Caki2 (cell line): ENCODE measurements at places on chromosomes 13 and 19. TPM values are rescaled to one million over a fixed set of nuclear protein-coding genes. Genes with fewer than 3 reads are reported as not detected.

- DNase-seq: no peak
Observed at GRCh38 chr13:30857018-30857417, 49.1 kb upstream of the MEDAG start.

DNA sequence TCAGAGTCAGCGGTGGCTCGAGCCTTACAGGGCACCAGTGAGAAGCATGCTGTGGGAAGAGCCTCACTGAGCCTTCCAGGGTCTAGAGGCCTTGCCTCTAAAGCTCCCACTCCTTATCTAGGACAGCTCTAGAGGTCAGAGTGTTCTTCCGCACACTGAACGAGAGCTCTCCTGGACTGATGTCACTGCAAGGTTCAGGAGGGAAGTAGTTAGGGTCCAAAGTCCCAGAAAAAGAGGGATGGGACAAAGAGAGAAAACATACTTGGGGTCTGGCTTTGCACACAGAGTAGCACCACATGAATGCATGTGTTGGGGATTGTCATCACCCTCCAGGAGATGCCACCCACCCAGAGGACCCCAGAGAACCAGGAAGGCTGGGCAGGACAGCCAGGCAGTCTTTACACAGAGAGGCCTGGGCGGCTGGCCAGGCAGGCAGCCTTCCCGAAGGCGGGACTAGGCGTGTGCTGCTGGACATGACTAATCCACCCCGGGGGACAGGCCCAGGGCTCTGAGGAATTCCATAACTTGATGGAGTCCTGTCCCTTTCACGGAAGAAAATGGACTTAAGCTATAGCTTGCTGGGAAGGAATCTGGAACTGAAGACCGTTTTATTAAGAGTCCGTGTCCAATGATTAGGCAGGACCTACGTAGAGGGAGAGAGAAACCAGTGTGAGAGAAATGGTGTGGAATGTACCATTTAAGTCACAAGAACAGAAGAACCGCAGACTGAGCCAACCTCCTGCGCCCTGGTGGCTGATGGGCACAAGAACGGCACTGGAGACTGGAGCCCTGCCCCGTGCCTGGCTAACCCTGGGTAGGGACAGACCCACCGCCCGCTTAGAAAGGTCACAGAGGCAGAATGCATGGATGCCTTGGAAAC lies 16.6 kb upstream of the EPHX3 start:
- peak; percentile 77 for DNase-seq

DNA sequence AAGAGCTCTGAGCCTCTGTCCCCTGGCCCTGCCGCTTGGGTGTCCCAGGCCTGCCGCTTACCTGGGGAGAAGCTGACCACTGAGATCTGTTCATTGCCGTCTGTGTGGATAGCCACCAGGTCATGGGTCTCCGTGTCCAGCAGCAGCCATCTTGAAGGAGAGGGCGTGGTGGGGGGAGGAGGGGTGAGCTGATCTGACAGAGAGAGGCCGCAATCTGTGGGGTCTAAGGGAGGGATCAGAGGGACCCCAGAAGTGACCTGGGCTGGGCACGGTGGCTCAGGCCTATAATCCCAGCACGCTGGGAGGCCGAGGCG lies 14.6 kb upstream of the GPR4 start:
- DNase-seq: no peak

- DNase-seq: no peak
Observed at GRCh38 chr19:48591021-48591420, 15.5 kb upstream of the SPACA4 start.

DNA sequence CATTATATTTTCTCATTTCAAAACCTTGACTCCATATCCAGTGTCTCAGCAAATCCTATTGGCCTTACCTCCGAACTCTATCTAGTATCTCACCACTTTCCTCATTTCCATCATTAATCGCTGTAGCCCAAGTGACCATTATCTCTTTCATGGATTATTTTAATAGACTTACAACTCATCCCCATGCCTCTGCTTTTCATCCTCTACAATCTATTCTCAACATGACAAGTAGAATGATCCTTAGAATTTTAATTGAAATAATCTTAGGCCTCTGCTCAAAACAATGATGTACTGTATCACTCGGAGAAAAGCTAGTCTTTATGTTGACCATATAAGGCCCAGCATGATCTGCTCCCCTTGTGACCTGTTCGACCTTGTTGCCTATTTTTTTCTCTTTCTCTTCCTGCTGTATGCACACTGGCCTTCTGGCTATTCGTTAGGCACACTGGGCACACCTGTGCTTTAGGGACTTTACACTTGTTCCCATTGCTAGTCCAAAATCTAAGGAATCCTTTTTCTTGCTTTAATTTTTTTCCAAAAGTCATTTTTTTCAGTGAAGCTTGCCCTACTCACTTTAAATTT lies 21.4 kb downstream of the DNAJC15 start:
- no peak for DNase-seq

- no peak for DNase-seq
Observed at GRCh38 chr13:52933547-52934210, 85.2 kb upstream of the PCDH8 start.

DNA sequence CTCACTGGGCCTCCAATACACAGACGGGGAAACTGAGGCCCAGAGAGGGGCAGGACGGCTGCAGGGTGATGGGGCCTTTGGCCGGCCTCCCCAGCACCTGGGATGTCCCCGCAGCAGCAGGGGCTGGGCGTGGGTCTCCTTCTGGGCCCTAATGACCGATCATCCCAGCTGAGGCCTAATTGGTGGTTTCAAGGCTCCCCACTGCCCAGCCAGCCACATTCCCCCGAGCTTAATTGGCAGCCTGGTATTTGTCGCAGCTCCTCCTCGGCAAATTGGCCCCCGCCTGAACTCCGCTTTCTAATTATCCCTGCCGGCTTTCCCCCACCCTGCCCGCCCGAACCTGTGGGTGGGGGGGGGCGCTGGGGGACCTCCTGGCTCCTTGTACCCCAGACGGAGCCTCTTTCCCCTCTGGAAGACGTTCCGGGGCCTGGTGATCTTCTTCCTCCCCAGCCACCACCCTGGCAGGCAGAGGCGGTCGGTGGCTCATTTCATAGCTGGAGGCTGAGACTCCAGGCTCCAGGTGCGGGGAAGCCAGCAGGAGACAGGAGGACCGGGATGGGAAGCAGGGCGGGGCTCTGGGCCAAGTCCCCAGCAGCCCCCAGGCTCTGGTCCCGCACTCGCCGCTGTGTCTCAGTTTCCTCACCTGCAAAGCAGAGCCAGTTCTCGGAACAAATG lies 27.2 kb upstream of the WDR18 start:
- no peak for DNase-seq

GRCh38 chr13:66655847-66656454 lies 574.2 kb downstream of the PCDH9 start:
- DNase-seq: no peak

GRCh38 chr13:101399365-101399764 lies 16.9 kb downstream of the NALCN start:
- no peak for DNase-seq

DNA sequence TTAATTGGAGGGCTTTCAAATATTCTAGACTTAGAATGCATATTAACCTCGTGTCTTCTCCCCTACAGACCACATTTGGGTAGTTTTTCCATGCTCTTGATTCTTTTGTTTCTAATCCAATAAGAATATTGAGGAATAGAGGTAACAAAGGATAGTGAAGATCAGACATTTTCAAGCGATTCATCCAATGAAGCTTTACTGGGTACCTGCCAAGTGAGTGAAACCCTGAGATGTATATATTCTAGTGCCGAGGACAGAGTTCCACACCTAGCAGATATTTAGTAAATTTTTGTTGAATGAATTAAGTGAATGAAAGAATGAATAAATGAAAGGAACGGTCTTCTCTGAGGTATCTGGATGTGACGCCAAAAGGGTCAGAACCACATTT lies 442 bp upstream of the RFC3 start:
- DNase-seq: no peak

- no peak for DNase-seq
Observed at GRCh38 chr13:94987081-94987480, 274.7 kb upstream of the SOX21 start.

DNA sequence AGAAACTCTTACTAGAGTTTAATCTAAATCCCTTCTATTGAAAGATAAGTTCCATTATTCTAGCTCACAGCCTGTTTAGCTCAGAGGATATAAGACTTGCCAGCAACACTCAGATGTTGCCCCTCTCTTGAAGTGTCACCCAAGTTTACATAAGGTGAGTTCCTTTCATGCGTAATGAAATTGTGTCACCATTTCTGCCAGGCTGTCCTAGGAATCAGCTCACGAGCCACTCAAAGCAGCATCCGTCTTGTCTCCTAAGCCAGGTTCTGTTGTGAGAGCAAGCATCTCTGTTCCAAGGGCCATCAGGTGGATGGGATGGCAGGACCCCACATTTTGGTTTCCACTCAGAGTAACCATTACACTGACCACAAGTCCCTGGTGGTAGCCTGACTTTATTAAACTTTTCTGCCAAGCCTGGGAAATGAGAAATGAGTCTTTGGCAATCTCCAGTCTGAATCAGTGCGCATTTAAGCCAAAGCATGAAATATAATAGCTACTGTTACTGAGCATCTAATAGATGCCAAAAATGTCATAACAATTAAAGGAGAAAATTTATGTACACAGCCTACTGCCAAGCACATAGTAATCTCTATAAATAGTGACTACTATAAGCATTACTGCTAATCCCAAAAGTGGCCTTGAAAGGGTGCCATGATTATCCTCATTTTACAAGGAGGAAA lies 179.6 kb upstream of the MIR17HG start:
- DNase-seq: no peak

GRCh38 chr13:59447031-59447430 lies 716.7 kb downstream of the DIAPH3 start:
- no peak for DNase-seq

- DNase-seq: no peak
Observed at GRCh38 chr13:102367836-102368235, 34.0 kb downstream of the FGF14 start.

DNA sequence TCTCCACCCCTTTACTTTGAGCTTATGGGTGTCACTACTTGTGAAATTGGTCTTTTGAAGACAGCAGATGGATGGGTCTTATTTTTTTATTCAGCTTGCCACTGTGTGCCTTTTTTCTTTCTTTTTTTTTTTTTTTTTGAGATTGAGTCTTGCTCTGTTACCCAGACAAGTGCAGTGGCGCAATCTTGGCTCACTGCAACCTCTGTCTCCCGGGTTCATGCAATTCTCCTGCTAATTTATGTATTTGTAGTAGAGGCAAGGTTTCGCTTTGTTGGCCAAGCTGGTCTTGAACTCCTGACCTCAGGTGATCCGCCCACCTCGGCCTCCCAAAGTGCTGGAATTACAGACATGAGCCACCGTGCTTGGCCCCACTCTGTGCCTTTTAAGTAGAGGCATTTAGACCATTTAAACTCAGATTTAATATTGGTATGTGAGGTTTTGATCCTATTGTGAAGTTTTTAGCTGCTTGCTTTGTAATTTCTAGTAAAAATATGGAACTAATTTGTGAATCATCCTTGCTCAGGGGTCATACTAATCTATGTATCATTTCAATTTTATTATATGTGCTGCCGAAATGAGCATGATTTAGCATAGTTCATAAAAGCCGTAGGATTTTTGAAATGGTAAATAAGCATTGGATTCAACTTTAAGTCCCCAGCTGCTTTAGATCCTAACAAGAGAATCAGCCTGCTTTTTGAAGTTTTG lies 584.5 kb downstream of the SLITRK1 start:
- no peak for DNase-seq

DNA sequence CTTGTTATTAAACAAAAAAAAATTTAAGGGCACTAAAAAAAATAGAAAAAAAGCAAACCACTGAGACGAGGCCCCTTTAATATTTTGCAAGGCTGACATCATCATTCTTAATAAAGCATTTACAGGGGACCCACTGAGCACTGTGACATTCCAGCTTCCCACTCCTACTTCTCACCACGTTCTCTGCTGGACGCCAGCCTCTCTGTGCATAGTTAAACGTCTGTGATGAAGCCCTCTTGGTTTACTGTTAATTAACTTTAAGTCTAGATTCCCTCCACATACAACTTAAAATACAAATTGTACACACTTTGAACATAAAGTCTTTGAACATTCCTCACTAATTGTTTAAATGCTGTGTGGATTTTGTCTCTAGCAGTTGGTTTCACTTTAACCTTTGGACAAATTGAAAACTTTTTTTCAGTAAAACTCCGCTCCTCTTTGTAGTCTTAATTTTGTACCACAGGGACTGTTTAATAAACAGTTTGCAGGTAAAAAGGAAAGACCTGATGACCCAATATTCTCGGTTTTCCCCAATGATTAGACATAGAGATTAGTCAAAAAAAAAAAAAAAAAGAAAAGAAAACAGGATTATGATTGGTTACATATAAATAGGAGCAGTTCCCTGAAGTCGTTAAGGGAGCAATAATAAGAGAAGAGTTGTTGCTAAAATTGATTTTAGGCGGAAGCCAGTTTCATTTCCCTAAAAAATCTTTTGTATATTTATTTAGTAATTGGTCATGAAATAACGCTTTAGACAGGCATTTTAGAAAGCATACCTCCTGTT lies 219.8 kb downstream of the MZT1 start:
- peak; percentile 23 for DNase-seq

DNA sequence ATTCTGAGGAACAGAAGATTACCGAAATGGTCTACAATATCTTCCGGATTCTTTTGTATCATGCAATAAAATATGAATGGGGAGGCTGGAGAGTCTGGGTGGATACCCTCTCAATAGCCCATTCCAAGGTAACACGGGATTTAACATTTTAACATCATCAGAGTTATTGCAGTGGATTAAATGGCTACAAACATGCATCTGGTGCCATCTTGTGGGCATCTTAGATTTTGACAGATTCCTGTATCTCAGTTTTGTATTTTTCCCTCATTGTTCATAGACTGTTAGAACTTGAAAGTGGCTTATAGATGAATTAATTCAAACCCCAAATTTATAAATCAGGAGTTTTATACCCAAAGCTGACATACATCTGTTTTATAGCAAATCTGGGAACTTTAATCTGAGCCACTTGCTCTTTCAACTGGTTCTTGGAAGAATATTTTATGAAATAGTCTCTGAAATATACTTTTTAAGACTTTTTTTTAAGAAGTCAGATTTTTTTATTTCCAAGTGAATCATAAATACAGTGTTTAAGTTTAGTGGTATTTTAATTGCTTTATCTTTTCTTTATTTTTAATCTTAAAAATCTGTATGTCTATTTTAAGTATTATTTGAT lies 215.2 kb downstream of the NBEA start:
- peak; percentile 18 for DNase-seq

GRCh38 chr19:38452430-38453366 lies 19.2 kb downstream of the RYR1 start:
- peak; percentile 25 for DNase-seq

- DNase-seq: peak; percentile 93
Observed at GRCh38 chr19:45681391-45682015, 10.2 kb downstream of the SNRPD2 start.

DNA sequence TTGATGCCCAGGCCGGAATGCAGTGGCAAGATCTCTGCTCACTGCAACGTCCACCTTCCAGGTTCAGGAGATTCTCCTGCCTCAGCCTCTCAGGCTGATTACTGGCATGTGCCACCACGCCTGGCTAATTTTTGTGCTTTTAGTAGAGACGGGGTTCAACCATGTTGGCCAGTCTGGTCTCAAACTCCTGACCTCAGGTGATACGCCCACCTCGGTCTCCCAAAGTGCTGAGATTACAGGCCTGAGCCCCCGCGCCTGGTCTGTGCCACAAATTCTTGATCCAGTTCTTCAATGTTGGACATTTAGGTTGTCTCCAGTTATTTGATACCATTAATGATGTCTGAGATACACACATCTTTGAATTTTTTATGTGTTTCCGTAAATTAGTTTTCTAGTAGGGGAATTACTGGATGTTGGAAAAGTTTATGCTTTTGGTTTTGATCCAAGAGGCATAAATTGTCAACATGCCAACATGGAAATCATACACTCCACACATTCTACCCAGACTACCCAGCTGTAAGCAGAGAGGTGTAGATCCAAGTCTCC lies 525 bp upstream of the COG3 start:
- no peak for DNase-seq

The TTC9B gene
- total RNA-seq: not detected in 2 replicates

The ZSCAN22 gene
- 2.1 and 2.3 TPM in 2 replicates for total RNA-seq

The PCDH9 gene
- total RNA-seq: 0.03 and 0.58 TPM in 2 replicates

The ZNF98 gene
- not detected in 2 replicates for total RNA-seq

The LIPE gene
- 5.7 and 13.1 TPM in 2 replicates for total RNA-seq

The TMEM145 gene
- total RNA-seq: not detected in 2 replicates
